ENCODE measurements at places on chromosomes 1 and 21. TPM values are rescaled to one million over a fixed set of nuclear protein-coding genes. Genes with fewer than 3 reads are reported as not detected.

DNA sequence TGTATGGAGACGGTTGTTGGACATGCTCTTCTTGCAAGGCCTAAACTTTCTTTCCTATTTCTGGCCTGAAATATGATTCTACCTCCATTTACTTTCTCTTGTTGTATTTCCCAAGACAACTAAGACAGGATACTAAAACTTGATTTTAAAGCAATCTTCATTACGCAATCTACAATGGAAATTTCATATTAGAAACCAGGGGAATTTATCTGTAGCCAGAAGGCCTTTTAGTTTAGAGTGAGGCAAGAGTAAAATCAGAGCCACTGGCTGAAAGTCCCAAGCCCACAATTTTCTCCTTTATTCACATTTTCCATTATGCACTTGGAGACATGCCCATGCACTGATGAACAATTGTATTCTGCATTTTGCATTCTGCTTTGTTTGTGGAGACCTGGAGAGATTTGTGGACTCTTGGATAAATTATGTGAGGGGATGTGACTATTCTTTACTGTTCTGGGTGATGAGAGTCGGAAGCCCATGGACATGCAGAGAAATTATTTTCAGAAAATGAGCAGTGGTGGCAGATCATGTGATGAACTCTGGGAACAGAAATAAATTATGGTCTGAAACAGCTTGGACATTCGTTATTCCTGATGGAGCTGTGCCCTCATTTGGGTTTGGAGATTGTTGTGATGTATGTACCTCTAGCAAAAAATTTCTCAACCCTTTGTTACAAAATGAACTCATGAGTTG, 336.8 kb downstream of the SEC16B start:
- no peaks in the 10 kb centered on the region for H3K4me1 ChIP-seq
- H3K36me3 ChIP-seq: no peaks in the 10 kb centered on the region
- H3K27ac ChIP-seq: no peak overlapping the region
- no peak overlapping the region for H3K4me3 ChIP-seq

- no peak overlapping the region for H3K27ac ChIP-seq
- H3K4me3 ChIP-seq: no peak overlapping the region
- no peak for DNase-seq
- no peaks in the 10 kb centered on the region for H3K36me3 ChIP-seq
- H3K27me3 ChIP-seq: no peaks in the 10 kb centered on the region
Measured at GRCh38 chr1:178183796-178184195, 89.9 kb downstream of the RASAL2 start.

DNA sequence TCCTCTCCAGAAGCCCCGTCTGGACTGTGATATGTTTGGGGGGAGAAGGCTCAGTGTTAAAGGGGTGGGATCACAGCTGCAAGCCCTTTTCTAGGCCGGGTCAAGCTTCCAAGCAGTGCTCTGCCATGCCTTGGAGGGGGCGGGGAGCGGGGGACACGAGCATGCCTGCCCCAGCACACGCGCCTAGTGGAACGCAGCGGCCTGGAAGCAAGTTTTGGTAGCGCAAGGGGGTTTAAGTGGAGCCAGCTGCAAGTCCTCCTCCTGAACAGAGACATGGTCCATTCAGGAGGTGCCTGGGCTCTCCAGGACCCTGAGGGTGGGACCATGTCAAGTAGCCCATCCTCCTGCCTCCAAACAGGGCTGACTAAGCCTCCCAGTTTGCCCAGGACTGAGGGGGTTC, 112.2 kb downstream of the CASZ1 start:
- no peaks in the 10 kb centered on the region for H3K27me3 ChIP-seq
- peaks cover 3% of the 10 kb centered on the region for H3K36me3 ChIP-seq
- no peak for DNase-seq
- H3K4me1 ChIP-seq: peaks cover 8% of the 10 kb centered on the region
- H3K4me3 ChIP-seq: no peak overlapping the region

DNA sequence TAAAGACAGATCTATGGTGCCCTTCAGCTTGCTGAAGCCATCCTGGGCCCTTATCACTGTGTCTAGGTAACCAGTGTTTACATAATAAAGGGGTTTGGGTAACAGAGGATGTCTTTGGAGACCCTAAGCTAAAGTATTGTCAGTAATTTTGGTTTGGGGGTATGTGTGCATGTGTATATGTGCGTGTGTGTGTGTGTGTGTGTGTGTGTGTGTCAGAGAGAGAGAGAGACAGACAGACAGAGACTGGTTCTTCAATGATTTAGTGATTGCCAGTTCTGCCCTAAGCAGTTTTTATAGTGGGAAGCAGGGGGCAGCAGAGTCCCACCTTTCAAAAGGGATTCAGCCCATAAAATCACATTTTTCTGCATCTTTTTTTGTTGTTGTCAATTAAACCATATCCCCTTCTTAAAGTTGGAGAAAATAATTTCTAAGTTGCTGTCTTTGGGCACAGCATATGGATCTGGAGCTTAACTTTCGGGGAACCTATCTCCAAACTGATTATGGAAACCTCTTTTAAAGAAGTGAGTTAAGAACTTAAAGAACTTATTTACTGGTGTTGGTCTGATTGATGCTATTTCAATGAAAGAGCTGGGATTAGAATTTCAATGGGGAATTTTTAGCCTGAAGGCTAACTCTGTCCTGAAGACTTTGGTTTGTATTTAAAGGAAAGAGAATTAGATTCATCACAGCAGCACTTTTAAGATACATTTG, 51.1 kb downstream of the ZNF326 start:
- no peak overlapping the region for H3K27ac ChIP-seq
- H3K36me3 ChIP-seq: no peaks in the 10 kb centered on the region
- no peaks in the 10 kb centered on the region for H3K27me3 ChIP-seq
- no peaks in the 10 kb centered on the region for H3K4me1 ChIP-seq

DNA sequence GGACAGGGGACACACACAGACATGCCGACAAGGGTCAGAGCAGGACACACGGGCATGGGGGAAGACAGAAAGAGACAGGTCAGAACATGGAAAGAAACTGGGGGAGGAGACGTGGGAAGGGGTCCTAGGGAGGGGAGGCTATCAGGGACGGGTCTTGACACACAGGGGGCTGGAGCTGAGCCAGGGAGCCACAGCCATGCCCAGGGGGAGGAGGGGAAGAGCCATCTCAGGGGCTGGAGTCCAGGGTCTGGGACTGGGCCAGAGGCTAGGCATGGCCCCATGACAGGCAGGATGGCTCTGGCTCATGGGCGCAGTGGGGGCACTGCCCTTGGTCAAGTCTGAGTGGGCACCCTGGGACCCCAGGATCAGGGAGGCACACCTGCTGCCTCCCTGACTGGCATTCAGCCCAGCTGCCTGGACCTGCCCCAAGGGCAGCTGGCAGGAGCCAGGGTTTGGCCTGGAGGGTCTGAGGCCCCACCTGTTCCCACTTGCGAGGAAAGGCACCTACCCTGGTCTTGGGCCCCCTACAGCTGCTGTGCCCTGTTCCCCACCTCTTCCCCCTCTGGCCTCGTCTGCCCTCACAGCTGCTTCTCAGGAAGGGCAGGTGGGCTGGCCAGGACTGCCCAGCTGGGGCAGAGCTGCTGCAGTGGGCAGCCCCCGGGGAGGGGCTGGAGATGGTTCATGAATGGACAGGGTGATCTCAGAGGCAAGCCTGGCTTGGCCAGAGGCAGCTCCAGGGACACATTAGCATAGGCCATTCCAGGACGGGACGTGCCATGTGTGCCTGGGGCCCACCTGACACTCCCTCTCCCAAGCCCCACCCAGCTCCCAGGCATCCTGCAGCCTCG, 42.9 kb downstream of the HSPG2 start:
- no peak overlapping the region for H3K27ac ChIP-seq
- no peak for DNase-seq
- no peak overlapping the region for H3K4me3 ChIP-seq
- no peaks in the 10 kb centered on the region for H3K4me1 ChIP-seq
- H3K27me3 ChIP-seq: no peaks in the 10 kb centered on the region

- peaks cover 29% of the 10 kb centered on the region for H3K4me1 ChIP-seq
- DNase-seq: no peak
- H3K36me3 ChIP-seq: no peaks in the 10 kb centered on the region
- peak overlapping the region; percentile 58 for H3K4me3 ChIP-seq
- H3K27ac ChIP-seq: no peak overlapping the region
Measured at GRCh38 chr1:245156736-245157505, 2.1 kb downstream of the KIF26B start.

DNA sequence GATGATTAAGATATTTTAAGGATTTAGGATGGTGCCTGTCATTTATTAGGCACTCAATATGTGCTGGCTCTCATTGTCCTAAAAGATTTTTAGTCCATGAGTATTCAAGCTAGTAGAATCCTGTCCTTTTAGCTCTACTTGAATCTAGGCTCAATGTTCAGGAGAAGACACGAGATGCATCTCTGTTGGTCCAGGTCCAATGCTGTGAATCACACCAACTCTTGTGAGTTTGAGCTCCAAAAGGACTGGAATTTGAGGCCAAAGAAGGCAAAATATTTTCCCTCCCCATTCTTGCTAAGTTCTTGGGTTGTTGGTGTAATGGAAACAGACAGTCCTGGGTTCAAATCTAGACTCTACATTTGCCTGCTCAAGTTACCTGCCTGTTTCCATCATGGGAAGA, 1.4 kb upstream of the PODN start:
- DNase-seq: no peak
- no peak overlapping the region for H3K4me3 ChIP-seq
- H3K36me3 ChIP-seq: no peaks in the 10 kb centered on the region
- no peak overlapping the region for H3K27ac ChIP-seq
- peaks cover 16% of the 10 kb centered on the region for H3K27me3 ChIP-seq

GRCh38 chr1:229562686-229563085, 4.2 kb upstream of the ABCB10 start:
- H3K4me3 ChIP-seq: no peak overlapping the region
- H3K36me3 ChIP-seq: no peaks in the 10 kb centered on the region
- H3K4me1 ChIP-seq: no peaks in the 10 kb centered on the region
- DNase-seq: no peak
- H3K27me3 ChIP-seq: no peaks in the 10 kb centered on the region

DNA sequence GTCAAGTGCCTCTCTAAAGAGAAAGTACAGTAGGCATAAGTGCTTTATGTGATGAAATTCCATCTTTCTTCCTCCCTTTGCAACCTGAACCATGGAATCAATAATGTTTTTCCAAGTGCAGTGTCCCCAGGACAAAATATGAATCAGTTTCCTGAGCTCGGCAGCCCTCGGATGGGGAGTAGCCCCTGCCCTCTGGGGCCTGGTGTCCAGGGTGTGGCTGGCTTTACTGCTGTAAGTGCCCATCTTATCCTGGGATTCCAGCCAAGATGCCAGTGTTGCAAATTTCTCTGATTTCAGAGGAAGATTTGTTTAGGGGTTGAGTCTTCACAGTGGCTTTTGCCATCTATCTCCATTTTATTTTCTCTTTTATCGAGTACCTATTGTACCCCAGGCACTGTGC, 40.5 kb upstream of the SRP9 start:
- H3K27me3 ChIP-seq: no peaks in the 10 kb centered on the region
- no peaks in the 10 kb centered on the region for H3K36me3 ChIP-seq
- no peak for DNase-seq
- H3K27ac ChIP-seq: no peak overlapping the region
- H3K4me1 ChIP-seq: no peaks in the 10 kb centered on the region
- no peak overlapping the region for H3K4me3 ChIP-seq

DNA sequence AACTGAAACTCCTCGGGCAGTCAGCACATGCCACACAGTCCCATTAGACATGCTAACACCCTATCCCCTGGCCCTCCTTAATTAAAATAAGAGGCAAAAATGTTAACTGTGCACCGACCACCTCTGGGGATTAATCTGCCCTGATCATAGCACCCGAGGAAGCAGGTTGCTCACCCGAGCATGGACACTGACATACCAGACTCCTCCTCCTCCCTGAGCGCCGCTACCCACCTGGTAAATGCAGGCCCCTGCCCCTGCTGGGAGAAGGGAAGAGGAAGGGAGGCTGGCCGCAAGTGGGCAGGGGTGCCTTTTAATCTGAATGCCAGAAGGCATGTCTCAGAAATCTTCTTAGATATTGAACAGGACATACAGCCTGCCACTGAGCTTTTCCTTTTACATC, 360.9 kb downstream of the RRAGC start:
- H3K4me3 ChIP-seq: no peak overlapping the region
- no peaks in the 10 kb centered on the region for H3K36me3 ChIP-seq

DNA sequence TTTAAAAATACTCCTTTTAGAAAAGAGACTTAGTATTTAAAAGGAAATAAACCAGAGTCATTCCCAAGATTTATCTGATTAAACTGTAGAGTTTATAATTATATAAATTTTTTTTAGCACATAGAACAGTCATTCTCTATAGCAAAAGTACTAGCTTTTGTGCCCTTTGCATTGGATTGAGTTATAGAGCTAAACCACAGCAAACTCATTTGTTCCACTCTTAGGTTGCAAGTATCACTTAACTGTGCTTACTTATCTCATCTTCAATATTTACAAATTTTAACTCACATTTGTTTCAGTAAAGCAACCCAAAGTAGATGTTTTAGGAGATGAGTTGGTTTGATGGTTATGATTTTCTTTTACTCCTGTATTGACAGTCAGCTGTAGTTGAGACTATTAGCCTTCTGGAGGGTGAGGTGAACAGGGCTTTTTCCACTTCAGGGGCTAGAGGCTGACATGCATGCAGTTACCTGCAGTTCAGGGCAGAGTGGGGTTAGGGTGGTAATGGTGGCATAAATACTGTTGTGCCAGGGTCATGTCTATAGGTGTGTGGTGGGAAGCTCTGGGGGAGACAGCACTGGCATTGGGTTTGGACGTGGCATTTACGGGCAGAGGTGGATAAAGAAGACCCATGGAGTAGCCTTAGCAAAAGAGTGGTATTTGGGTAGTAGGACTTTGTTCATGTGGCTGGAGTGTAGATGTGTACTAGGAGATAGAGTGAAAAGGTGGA, 42.1 kb downstream of the DYRK1A start:
- H3K36me3 ChIP-seq: no peaks in the 10 kb centered on the region
- no peak overlapping the region for H3K27ac ChIP-seq
- H3K4me3 ChIP-seq: no peak overlapping the region
- peaks cover 2% of the 10 kb centered on the region for H3K4me1 ChIP-seq
- no peaks in the 10 kb centered on the region for H3K27me3 ChIP-seq
- DNase-seq: no peak

- no peak overlapping the region for H3K4me3 ChIP-seq
- H3K27ac ChIP-seq: no peak overlapping the region
- H3K36me3 ChIP-seq: no peaks in the 10 kb centered on the region
- no peaks in the 10 kb centered on the region for H3K27me3 ChIP-seq
- no peak for DNase-seq
Measured at GRCh38 chr1:189596197-189596596, 881.5 kb downstream of the BRINP3 start.

DNA sequence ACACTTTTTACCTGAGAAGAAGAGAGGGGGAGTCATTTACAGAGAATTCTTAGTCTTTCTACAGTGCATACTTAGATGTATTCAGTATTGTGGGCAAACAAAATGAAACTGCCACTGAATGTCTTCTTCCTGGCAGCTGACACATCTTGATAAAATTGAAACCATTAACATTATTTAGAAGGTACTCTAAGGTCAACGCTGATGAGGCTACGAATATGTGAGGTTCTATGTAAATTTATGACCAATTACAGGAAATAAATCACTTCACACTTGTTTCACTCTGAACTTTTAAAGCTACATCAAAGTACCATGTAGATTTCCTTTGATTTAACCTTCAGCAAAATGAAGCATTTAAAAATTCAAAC, 51.3 kb upstream of the GFI1 start:
- no peaks in the 10 kb centered on the region for H3K36me3 ChIP-seq
- H3K27me3 ChIP-seq: no peaks in the 10 kb centered on the region
- H3K4me1 ChIP-seq: peaks cover 7% of the 10 kb centered on the region
- peak overlapping the region; percentile 61 for H3K27ac ChIP-seq
- H3K4me3 ChIP-seq: no peak overlapping the region

- no peak overlapping the region for H3K27ac ChIP-seq
- no peak overlapping the region for H3K4me3 ChIP-seq
- H3K27me3 ChIP-seq: peaks cover 2% of the 10 kb centered on the region
- no peaks in the 10 kb centered on the region for H3K36me3 ChIP-seq
Measured at GRCh38 chr1:226443033-226443432, 35.1 kb upstream of the PARP1 start.

The C21orf91 gene
- total RNA-seq: 17.7 TPM

The BCL2L15 gene
- total RNA-seq: 0.76 TPM

The CYP4Z1 gene
- 0.42 TPM for total RNA-seq

The TBX15 gene
- total RNA-seq: 0.19 TPM
